ENCODE measurements at places on chromosomes 12 and 14. TPM values are rescaled to one million over a fixed set of nuclear protein-coding genes. Genes with fewer than 3 reads are reported as not detected.
A peak's percentile ranks its signal among the peaks of the same experiment; 100 is the strongest.

DNA sequence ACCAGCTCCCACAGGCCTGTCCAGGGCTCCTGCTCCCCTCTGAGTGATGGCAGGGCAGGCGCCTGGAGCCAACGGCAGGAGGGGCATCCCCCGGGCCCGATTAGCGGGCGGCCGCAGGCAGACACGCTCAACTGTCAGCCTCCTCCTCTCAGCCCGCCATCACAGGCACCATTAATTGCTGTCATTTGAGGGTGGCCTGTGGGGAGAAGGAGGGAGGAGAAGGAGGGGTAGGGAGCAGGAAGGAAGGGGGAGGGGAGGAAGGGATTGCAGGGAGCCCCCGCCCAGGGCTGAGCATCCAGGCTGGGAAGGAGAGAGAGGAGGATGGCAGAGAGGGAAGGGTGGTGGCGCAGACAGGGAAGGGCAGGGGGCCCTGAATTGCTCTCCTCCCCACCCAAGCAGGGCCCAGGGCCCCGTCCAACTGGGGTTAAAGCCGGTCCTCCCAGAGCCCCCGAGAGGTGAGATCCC lies 36.1 kb downstream of the NCOR2 start:
- no peak overlapping the region for H3K4me3 ChIP-seq
- no peaks in the 10 kb centered on the region for H3K27me3 ChIP-seq
- DNase-seq, result no peak
- no peak overlapping the region for H3K27ac ChIP-seq

DNA sequence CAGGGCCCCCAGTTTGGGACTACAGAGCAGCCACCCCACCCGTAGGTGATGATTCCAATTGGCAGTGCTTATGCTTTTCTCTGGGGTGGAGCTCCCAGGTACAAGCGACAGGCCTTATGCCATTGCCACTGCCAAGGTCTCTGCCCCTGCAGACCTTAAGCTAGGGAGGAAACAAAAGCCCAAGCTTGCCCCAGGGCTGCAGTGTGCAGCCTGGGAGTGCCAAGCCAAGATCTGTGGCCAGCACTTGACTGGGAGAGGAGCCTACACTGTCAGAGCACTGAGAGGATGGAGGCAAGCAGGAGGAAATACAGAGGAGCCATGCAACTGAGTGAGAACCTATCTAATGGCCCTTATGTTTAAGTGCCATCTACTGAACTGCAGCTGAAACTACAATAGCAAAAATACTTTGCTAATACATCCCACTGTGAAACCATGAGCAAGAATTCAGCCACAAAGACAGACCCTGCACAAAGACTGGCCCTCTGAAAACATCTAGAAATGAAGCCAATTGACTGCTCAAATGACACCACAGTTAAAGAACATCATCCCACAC lies 17.7 kb upstream of the ASCL1 start:
- H3K27me3 ChIP-seq, result peaks cover 11% of the 10 kb centered on the region
- DNase-seq, result no peak
- no peak overlapping the region for H3K4me3 ChIP-seq
- no peak overlapping the region for H3K27ac ChIP-seq

SIX4 gene
- total RNA-seq, result 1.1 TPM

DNA sequence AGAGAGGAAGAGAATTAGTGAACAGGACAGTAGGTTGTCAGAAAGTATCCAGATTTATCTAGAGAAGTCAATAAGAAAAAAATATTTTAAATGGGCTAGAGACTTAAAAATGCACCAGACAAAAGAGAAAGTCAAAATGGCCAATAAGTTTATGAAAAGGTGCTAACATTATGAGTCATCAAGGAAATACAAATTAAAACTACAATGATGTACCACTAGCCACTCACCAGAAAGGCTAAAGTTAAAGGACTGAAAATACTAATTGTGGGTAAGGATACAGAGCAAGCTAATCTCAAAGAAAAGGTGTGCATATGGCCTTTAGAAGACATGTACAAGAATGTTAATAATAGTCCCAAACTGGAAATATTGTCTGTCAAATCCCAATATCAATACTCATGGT lies 37.7 kb downstream of the C12orf50 start:
- H3K27ac ChIP-seq, result no peak overlapping the region
- no peaks in the 10 kb centered on the region for H3K27me3 ChIP-seq
- H3K4me1 ChIP-seq, result no peaks in the 10 kb centered on the region
- DNase-seq, result no peak
- H3K4me3 ChIP-seq, result no peak overlapping the region
- H3K36me3 ChIP-seq, result no peaks in the 10 kb centered on the region

DNA sequence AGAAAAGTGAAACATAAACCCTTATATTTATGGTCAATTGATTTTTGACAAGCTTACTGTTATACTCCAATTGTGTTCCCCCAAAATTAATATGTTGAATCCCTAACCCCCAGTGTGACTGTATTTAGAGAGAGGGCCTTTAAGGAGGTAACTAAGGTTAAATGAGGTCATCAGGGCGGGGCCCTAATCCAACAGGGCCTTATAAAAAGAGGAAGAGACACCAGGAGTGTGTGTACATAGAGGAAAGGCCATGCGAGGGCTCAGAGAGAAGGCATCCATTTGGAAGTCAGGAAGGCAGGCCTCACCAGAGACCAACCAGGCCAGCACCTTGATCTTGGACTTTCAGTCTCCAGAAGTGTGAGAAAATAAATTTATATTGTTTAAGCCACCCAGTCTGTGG lies 6.5 kb upstream of the VTI1B start:
- no peak for DNase-seq
- peak overlapping the region; percentile 52 for H3K27ac ChIP-seq
- H3K27me3 ChIP-seq, result no peaks in the 10 kb centered on the region
- H3K36me3 ChIP-seq, result peaks cover 66% of the 10 kb centered on the region
- H3K4me3 ChIP-seq, result no peak overlapping the region

DNA sequence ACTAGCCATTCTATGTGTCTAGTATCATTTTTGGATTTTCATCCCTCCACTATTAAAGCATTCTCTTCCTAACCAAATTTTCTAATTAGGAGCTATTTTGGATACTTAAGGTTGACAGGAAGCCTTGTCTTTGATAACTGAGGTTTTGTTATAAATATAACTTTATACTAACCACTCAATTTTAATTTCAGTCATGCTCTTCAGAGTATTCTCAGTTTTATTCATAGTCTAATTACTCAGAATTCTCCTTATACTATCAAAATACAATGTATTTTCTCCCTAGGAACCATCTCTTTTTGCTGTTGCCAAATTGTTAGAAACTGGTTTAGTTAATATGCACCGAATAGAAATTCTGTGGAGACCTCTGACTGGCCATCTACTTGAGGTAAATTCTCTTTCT lies 76.2 kb downstream of the MON2 start:
- DNase-seq, result no peak
- H3K27ac ChIP-seq, result no peak overlapping the region
- peaks cover 17% of the 10 kb centered on the region for H3K36me3 ChIP-seq
- H3K27me3 ChIP-seq, result no peaks in the 10 kb centered on the region
- no peak overlapping the region for H3K4me3 ChIP-seq

GRCh38 chr12:96720363-96720705 lies 186.7 kb upstream of the NEDD1 start:
- no peak for DNase-seq
- no peaks in the 10 kb centered on the region for H3K36me3 ChIP-seq
- peak overlapping the region; percentile 80 for H3K27ac ChIP-seq
- H3K4me3 ChIP-seq, result peak overlapping the region; percentile 87
- H3K27me3 ChIP-seq, result no peaks in the 10 kb centered on the region

BBOF1 gene
- 0.51 TPM for total RNA-seq

DNA sequence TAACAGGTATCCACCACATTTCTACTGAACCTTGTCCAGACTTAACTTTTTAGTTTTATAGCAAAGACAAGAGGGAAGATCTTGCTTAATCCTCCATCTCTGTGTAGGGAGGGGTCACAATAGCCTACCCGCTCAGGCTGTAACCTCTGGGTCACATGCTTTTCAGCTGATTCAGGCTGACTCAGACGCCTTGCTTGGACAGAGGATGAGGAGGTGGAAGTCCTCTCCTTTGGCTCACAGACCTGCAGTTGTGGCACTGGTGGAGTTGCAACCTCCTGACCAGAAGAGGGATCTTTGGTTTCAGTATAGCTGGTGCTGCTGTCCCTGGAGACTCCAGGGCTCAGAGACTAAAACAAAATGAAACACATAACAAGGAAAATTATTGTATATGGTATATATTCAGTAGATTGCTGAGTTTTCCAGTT lies 16.2 kb downstream of the ACIN1 start:
- DNase-seq, result no peak
- H3K27me3 ChIP-seq, result no peaks in the 10 kb centered on the region
- H3K27ac ChIP-seq, result no peak overlapping the region
- H3K4me1 ChIP-seq, result no peaks in the 10 kb centered on the region

- peak overlapping the region; percentile 93 for H3K4me3 ChIP-seq
- H3K27ac ChIP-seq, result peak overlapping the region; percentile 94
- no peaks in the 10 kb centered on the region for H3K27me3 ChIP-seq
- H3K4me1 ChIP-seq, result peaks cover 70% of the 10 kb centered on the region
- peaks cover 31% of the 10 kb centered on the region for H3K36me3 ChIP-seq
- DNase-seq, result peak; percentile 68
These were observed 1.3 kb downstream of the GPR65 start for GRCh38 chr14:88005978-88006851.

SMAGP gene
- total RNA-seq, result 0.16 TPM

DNA sequence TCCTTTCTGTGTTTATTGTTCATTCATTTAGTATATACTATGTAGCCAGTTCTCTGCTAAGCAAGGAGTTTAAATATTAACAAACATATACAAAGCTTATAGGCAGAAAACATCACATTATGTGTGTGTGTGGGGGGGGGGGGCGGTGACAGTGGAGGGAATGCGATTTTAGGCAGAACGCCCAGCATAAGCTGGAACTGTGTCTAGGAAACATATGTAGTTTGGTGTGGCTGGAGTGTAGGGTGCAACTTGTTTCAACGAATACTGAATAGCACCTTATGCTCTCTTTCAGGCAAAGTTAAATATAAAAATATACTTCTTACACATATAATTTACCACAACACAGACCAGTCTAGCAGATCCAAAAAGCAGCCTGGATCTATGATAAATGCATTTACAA lies 980.6 kb downstream of the SLC6A15 start:
- H3K27me3 ChIP-seq, result no peaks in the 10 kb centered on the region
- no peak overlapping the region for H3K27ac ChIP-seq
- DNase-seq, result no peak
- H3K4me1 ChIP-seq, result no peaks in the 10 kb centered on the region
- H3K4me3 ChIP-seq, result no peak overlapping the region

SLC2A14 gene
- not detected for total RNA-seq

GRCh38 chr14:31897581-31898186 lies 179.4 kb upstream of the ARHGAP5 start:
- no peaks in the 10 kb centered on the region for H3K36me3 ChIP-seq
- no peaks in the 10 kb centered on the region for H3K4me1 ChIP-seq
- no peak overlapping the region for H3K4me3 ChIP-seq
- H3K27ac ChIP-seq, result no peak overlapping the region
- peaks cover 4% of the 10 kb centered on the region for H3K27me3 ChIP-seq

GRCh38 chr12:115504306-115505290 lies 772.9 kb downstream of the MED13L start:
- H3K4me3 ChIP-seq, result no peak overlapping the region
- no peak overlapping the region for H3K27ac ChIP-seq
- H3K36me3 ChIP-seq, result no peaks in the 10 kb centered on the region
- no peaks in the 10 kb centered on the region for H3K4me1 ChIP-seq
- H3K27me3 ChIP-seq, result no peaks in the 10 kb centered on the region
- no peak for DNase-seq

DAO gene
- not detected for total RNA-seq

BDKRB2 gene
- not detected for total RNA-seq

DNA sequence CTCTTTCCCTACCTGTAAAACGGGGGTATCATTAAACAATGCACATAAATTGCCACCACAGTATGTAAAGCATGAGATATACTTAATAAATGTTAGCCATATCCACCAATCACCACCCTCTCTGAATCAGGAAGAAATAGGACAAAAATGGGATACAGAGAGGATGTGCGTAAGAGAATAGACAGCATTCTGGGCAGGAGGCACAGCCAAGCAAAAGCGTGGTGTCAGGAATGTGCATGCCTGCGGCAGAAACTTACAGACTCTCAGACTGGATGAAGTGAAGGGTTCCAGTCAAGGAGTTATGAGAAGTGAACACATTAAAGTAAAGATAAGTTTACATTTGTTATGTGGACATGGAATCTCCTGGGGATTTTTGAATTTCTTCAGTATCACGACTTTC lies 121.7 kb upstream of the MDM1 start:
- H3K4me1 ChIP-seq, result peaks cover 76% of the 10 kb centered on the region
- peak overlapping the region; percentile 5 for H3K4me3 ChIP-seq
- peak overlapping the region; percentile 97 for H3K27ac ChIP-seq
- H3K27me3 ChIP-seq, result no peaks in the 10 kb centered on the region
- peaks cover 2% of the 10 kb centered on the region for H3K36me3 ChIP-seq
- no peak for DNase-seq

DNA sequence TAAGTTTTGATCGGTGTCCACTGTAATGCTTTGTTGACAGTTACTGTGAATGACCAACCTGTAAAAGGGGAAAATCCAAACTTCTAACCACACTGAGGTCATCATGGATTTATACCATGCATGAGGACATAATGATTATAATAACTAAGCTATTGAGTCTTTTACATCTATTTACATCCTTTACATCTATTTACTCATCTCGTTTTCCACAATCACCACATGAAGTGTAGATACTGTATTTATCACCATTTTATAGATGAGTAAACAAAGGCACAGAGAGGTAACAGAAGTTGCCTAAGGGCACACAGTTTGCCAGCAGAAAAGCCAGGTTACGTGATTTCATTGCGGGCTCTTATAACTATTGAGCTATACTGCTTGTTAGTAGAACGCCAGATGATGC lies 27.9 kb upstream of the EID3 start:
- no peak overlapping the region for H3K27ac ChIP-seq
- H3K4me3 ChIP-seq, result peak overlapping the region; percentile 43
- H3K4me1 ChIP-seq, result peaks cover 16% of the 10 kb centered on the region
- H3K36me3 ChIP-seq, result peaks cover 3% of the 10 kb centered on the region
- no peaks in the 10 kb centered on the region for H3K27me3 ChIP-seq

GRCh38 chr14:102029956-102030355 lies 56.9 kb downstream of the HSP90AA1 start:
- DNase-seq, result no peak
- H3K27ac ChIP-seq, result no peak overlapping the region
- H3K4me3 ChIP-seq, result no peak overlapping the region

DNA sequence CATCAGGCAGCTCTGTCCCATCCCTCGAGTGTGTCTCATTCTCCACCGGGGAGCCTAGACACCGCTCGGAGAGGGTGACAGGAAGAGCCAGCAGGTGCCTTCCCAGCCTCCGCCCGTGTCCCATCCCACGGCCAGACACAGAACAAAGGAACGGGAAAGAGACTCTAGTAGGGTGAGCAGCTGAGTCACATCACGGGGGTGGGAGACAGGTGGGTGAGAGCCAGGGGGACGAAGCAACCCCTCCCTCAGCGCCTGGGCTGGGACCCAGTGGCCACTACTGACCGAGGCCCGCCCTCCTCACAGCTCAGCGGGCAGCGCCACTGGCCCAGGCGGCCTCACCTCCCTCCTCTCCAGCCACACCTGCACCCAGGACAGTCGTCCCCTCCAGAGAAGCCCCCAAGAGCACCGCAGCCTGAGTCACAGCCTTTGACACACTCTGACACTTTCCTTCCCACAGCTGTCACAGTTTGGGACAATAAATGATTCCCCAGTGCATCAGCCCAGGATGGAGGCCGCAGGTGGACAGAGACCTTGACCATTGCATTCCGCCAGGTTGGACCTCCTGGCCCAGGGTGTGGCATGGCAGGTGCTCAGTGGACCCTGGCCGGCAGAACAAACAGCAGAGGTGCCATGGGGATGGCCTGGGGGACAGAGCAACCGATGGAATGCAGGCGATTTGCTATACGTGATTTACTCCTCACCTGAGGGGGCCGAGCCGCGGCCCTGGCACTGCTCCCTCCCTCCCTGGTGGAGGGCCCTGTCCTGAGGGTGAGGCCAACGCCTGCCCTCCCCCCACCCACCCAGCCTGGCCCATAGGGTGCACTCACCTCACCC lies 45.4 kb upstream of the GALNT9 start:
- no peaks in the 10 kb centered on the region for H3K36me3 ChIP-seq
- no peak for DNase-seq
- no peaks in the 10 kb centered on the region for H3K4me1 ChIP-seq
- H3K27me3 ChIP-seq, result peaks cover 16% of the 10 kb centered on the region

All from activated T-helper 1 cell treated with anti-CD3 and anti-CD28 coated beads, Interleukin-12 subunit alpha, Interleukin-12 subunit beta, Interleukin-2, Interleukin-4 antibody, amounts not matched to agents 30 ng/mL and 10 ng/mL and 1 ng/mL, durations not matched to agents 14 hours and 24 hours and 36 hours (primary cell).